ENCODE measurements at places on chromosomes 11 and 22.

- DNase-seq = no peak
Observed at GRCh38 chr11:44456544-44457300, 108.7 kb upstream of the CD82 start.

DNA sequence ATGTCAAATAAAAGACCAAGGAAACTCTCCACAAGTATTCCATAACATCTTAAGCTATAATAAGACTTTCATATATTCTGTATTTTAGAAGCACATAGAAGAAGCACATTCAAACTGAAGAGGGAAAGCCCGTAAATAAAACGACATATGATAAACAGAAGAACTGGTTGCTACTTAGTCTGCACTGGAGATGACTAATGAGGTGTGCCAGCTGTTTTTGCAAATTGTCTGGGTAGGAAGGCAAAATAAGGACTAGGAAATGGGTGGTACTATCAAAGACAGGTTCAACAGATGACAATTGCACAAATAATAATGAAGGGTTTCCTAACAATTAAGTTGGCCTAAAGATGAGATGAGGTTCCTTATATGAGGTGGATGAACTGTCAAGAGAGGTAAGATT lies 593.2 kb upstream of the CCDC179 start:
- no peak for DNase-seq

GRCh38 chr22:41699264-41700107 lies at the start of gene MEI1:
Gene MEI1 (plus strand): TSS chr22:41699503. CDS start chr22:41699539, 36 bp downstream.
- no peak for DNase-seq

- no peak for DNase-seq
Observed at GRCh38 chr22:49276567-49276966, 551.1 kb downstream of the BRD1 start.

GRCh38 chr22:42343121-42343454 lies 72.6 kb upstream of the TCF20 start:
- no peak for DNase-seq

DNA sequence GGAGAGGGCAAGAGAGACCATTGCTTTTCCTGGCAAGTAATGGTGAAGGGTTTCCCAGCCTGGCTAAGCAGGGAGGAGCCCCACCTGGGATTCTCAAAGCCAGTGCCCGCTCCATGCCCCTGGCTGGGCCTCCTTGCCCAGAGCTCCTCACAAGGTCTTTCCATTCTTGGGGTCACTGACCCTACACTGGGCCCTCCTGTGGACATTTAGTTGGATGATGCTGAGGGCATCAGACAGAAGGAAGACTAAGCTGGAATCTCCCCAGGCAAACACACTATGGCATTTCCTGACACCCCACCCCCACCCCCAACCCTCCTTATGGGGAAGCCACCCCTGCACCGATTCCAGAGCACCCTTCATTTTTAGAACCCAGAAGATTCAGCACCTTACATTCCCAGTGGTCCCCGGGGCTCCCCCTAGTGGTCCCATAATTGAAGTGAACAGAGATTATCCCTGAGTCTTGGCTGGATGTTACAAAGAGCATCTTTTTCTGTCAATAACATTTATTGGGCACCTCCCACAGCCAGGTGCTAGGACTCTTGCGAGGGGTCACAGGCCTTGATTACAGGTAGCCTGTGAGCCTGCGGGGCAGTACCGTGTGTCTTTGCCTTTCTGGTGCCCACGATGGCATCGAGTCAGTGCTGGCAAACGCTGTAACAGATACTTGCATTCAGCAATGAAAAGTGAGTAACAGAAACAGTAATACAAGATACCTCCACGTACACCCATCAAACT lies 548.5 kb downstream of the BUD13 start:
- DNase-seq = no peak

- DNase-seq = no peak
Observed at GRCh38 chr11:90426442-90426841, 203.6 kb upstream of the CHORDC1 start.

DNA sequence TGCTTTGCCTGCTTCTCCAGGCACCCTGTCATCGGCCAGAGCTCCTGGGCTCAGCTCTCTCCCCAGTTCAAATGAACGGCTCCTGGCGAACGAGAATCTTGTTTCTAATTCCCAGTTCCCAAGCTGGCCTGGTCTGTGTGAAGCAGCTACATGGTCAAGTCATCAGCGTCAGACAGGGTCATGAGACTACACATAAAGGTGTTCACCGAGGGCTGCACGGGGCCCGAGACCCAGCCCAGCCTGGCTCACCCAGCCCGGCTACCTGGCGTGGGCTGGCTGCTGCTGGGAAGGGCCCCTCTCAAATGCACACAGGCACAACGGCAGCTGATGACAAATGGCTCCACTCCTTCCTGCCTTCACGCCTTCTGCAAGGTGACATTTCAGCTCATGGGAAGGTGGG lies 14.6 kb upstream of the CELSR1 start:
- DNase-seq = no peak

DNA sequence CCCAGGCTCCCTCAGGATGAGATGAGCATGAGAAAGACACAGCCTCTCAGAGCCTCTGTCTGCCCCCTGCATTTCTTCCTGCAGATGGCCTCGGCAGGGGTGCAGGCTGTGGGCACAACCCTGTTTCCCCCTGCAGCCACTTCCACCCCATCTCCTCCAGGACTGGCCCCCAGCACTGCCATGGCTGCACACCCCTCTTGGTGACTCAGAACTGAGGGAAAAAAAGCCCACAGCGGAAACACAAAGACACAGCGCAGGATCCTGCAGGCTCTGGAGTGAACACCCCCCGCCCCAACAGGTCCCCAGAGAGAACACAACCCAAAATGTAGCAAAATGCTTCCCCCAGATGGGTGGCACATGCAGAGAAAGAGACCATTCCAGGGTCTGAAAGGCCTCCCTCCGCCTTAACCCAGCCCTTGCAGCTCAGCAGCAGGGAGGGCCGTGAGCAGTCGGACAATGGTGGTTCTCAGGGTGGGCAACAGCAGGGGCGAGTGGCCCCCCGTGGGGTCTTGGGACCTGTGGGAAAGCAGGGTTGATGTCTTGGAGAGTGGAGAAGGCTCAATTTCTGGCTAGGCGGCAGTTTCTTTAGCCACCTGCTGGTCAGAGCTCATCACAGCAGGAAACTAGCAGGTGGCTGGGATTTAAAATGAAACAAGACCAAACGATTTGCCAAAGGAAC lies 8.0 kb downstream of the TUBGCP6 start:
- no peak for DNase-seq

GRCh38 chr22:44097263-44098020 lies 73.3 kb downstream of the PARVB start:
- DNase-seq = no peak

DNA sequence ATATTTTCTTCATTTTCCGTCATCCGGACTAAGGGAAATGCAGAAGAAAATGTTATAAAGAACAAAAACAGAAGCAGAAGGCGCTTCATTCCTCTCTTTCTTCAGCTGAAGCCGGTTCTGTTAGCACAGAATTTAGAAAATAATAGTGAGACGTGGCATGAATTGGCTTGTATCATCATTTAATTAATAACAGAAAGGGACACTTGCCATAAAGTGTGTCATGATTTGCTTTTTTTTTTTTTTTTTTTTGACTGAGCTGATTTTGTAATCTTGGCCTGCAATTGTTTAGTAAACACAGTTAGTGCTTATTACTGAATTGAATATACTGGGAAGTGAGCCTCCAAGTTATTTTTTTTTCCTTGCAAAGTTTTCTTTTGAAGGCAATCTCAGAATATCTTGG lies at the start of gene MMP27:
MMP27 (minus strand) TSS at position 144 of the 400 bp plus-strand sequence; CDS start at position 89, 55 bp downstream.
- no peak for DNase-seq

GRCh38 chr11:16613512-16614381 lies 124.7 kb upstream of the C11orf58 start:
- DNase-seq = peak; percentile 62

GRCh38 chr11:42257534-42257933 lies 798.1 kb upstream of the LRRC4C start:
- no peak for DNase-seq

- no peak for DNase-seq
Observed at GRCh38 chr11:8282631-8283030, 19.0 kb upstream of the LMO1 start.

- DNase-seq = no peak
Observed at GRCh38 chr22:26431261-26431995, 2.4 kb downstream of the ASPHD2 start.

- no peak for DNase-seq
Observed at GRCh38 chr11:57378186-57378585, 2.8 kb downstream of the PRG3 start.

DNA sequence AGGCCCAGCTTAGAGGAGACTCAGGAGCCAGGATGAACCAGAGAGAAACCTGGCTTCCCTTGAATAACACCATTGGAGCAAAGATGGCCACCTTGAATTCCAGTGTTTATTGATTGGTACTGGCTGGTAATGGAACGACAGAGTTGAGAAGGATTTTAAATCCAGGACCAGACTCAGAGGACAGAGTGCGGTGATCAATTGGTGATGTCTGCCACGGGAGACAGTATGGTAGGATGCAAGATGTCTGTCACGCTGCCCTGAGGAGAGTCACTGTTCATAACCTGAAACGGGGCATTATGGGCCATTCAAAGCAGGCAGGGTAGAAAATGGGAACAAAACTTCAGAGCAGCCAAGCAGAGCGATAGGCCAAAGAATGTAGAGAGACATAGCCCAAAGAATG lies 55.4 kb upstream of the ISX start:
- DNase-seq = no peak

- no peak for DNase-seq
Observed at GRCh38 chr11:63563201-63564055, at the start of gene PLAAT2. Gene PLAAT2 (minus strand): TSS chr11:63563379. CDS start chr11:63563324, 55 bp downstream.

DNA sequence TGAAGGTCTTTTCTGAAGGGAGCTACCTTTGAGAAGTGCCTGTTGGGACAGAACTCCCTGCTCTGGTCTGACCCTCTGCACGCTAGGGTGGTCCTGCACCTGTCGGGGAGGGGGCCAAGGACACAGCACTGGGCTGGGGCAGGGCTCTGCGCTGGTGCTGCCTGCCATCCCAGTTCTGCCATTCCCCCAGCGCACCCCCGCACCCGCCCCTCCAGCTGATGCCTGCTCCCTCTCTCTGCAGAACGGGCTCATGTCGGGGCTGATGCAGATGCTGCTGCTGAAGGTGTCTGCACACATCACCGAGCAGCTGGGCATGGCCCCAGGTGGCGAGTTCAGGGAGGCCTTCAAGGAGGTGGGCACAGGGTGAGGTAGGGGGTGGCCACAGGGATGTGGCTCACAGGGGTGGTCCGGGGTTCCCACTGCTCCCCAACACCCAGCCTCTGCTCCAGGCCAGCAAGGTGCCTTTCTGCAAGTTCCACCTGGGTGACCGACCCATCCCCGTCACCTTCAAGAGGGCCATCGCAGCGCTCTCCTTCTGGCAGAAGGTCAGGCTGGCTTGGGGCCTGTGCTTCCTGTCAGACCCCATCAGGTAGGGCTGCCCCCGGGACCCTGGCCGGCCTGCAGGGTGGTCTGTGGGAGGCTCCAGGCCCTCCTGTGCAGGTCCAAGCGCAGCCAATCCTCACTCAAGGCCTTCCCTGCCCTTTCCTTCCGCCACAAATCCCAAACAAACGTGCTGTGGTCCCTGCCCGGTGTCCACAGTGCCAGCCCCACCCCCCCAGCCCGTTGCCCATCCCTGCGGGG lies 3.6 kb upstream of the SELENOO start:
- DNase-seq = no peak

GRCh38 chr11:40294349-40294735 lies 1165.1 kb downstream of the LRRC4C start:
- DNase-seq = no peak

DNA sequence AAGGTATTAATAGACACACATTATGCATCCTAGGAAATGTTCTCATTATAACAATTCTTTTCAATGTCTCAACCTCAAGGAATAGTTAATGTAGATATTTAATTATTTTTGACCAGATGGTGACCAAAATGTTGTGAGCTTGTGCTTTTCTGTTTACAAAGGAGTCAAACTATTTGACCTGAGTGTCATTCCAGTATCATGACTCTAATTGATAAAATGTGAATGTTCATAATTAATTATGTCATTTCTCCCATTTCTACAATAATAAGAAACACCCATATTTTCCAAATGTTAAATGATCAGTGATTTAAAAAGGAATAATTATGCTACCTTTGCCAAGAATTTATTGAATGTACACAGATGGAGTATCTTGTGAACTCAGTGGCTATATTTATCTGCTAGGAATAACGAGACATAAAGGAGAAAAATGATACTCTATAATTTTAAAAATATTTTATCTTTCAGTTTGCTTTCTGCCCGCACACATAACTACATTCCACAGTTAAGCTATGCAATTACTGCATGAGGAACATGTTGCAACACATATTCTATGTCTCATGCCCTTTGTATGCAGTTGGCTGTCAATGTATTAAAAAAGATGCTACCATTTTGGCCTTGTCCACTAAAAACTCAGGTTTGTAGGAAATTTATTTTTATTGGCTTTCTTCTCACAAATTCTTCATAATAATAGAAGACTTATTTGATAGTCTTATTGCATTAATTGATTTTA lies 376.7 kb upstream of the CCDC179 start:
- no peak for DNase-seq

- DNase-seq = no peak
Observed at GRCh38 chr11:93734427-93735222, 6.7 kb downstream of the TAF1D start.

GRCh38 chr11:130202009-130202817 lies 42.6 kb downstream of the ST14 start:
- DNase-seq = no peak

DNA sequence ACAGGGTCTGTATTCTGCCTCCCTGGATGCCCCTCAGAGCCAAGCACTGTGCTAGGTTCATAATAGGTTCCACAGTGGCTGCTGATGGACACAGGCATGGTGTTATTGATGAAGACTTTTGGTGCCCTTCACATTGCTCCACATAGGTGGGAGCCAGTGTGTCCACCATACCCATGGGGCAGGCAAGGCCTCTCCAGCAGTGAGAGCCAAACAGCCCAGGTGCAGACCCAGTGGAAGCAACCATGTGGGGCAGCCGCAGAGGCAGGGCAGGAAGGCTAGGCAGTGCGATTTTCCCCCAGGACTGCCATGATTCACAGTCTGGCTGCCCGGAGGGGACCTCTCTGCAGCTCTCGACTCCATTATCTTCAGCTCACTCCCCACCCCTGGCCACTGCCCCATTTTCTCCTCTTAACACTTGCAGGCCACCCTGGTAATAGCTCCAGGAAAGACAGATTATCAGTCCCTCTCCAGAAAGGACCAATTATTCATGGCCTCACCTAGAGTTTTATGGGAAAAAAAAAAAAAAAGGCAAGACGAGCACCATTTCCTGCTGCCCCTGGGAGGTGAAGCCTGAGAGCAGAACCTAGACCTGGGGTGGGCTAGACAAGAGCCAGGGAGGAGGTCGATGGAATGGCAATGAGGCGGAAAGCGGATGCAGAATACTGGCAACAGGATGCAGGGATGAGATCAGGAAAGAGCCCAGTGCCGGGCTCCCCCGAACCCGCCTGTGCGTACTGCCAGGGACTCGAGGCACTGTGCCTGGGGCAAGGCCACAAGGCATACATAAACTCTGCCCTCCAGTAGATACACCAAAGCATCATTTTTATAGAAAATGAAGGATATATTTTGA lies 343.0 kb upstream of the NCAM1 start:
- no peak for DNase-seq

DNA sequence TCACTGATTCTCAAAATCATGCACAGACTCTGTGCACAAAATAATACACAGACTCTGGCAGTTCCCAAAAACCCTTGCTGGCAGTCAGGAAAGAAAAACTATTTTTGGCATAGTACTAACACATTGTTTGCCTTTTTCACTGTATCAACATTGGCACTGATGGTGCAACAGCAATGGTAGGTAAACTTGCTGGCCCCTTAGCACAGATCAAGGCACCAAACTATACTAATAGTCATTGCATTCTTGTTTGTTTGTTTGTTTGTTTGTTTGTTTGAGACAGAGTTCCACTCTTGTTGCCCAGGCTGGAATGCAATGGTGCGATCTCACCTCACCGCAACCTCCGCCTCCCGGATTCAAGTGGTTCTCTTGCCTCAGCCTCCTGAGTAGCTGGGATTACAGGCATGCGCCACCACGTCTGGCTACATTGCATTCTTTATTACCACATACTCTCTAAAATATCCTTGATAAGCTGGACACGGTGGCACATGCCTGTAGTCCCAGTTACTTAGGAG lies 81.0 kb upstream of the SLC6A5 start:
- no peak for DNase-seq
